ENCODE measurements at places on chromosomes 11 and 22.

GRCh38 chr11:12188548-12189317 is 78.3 kb downstream of the MICAL2 start:
- no peak for DNase-seq

- no peak for DNase-seq
These were observed 15.0 kb upstream of the BBS1 start for GRCh38 chr11:66495401-66495854.

GRCh38 chr11:27158456-27159334 is 118.1 kb downstream of the BBOX1 start:
- no peak for DNase-seq

GRCh38 chr22:22410121-22410520 is 98.4 kb downstream of the ZNF280B start:
- DNase-seq: no peak

- no peak for DNase-seq
These were observed 124.2 kb upstream of the SEZ6L start for GRCh38 chr22:26045051-26045450.

DNA sequence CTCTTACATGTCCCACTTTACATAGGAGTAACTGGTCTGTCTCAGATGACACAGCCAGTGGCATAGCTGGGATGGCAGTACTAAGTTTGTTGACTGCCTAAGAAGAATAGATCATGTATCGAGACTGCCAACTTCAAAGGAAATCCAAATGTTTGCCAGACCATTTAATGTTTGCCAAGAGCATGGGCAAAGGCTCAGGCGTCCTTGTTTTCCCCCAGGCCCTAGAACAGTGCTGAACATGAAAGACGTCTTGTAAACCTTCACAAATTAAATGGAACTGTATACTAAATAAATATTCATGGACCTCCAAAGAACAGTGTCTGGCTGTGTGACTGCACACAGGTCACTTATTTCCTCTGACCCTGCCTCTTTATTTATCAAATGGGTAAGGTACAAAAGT is 234.7 kb upstream of the CCDC90B start:
- DNase-seq: no peak

- DNase-seq: no peak
These were observed 805.5 kb downstream of the BRD1 start for GRCh38 chr22:49021926-49022815.

DNA sequence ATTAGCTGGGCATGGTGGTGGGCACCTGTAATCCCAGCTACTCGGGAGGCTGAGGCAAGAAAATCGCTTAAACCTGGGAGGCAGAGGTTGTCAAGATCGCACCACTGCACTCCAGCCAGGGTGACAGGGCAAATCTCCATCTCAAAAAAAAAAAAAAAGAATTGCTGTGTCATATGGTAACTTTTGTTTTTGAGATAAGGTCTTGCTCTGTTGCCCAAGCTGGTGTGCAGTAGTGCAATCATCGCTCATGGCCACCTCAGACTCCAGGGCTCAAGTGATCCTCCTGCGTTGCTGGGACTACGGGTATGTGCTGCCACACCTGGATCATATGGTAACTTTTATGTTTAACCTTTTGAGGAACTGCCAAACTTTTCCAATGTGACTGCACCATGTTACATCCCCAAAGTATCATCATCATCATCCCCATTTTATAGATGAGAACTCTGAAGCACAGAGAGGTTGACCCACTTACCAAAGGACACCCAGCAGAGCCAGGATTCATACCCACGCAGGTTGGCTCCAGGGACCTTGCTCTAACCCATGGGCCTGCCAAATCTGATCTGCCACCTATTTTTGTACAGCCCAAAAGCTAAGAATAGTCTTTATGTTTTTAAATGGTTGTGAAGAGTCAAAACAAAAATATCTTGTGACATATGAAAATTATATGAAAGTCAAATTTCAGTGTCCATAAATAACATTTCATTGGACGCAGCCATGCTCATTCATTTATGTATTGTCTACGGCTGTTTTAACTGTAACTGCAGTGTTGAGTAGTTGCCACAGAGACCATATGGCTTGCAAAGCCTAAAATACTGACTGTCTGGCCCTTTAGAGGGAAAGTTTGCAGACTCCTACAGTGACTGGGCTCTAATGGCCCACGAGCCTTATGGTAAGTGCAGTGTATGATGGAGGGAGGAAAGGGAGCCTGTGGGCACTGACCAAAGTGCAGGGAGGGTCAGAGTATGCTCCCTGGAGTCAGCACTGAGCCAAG is 45.3 kb downstream of the GDPD5 start:
- no peak for DNase-seq

All from activated CD4-positive, CD25-positive, alpha-beta regulatory T cell treated with anti-CD3 and anti-CD28 coated beads, Interleukin-2, amount 50 U/mL, for 72 hours (primary cell).